ENCODE measurements at places on chromosomes 13 and 19. TPM values are rescaled to one million over a fixed set of nuclear protein-coding genes. Genes with fewer than 3 reads are reported as not detected.

ZNF560 gene
- total RNA-seq = not detected

EDDM13 gene
- total RNA-seq = 0.91 TPM

CCNA1 gene
- not detected for total RNA-seq

GRCh38 chr19:47370045-47370611 is 21.0 kb downstream of the DHX34 start:
- no peak for DNase-seq

DNA sequence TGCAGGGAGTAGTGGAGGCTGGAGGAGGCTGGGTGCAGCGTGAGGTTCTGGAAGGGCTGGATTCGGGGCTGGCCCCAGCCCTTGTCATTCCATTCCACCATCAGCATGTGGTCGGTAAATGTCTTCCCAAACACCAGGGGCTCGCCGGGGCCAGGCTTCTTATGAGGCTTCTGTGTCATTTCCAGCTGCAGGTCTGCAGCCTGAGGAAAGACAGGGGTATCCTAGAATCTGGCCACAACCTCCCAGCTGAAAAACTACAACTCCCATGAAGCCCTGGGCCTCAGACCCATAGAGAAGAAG is 4.4 kb downstream of the BCAT2 start:
- DNase-seq = peak; percentile 18

- DNase-seq = no peak
These were observed 826.0 kb downstream of the SLITRK1 start for GRCh38 chr13:83056269-83056668.

- DNase-seq = no peak
These were observed 13.7 kb upstream of the FARP1 start for GRCh38 chr13:98129059-98129746.

GRCh38 chr19:571566-571974 is 826 bp upstream of the BSG start:
- no peak for DNase-seq

DNA sequence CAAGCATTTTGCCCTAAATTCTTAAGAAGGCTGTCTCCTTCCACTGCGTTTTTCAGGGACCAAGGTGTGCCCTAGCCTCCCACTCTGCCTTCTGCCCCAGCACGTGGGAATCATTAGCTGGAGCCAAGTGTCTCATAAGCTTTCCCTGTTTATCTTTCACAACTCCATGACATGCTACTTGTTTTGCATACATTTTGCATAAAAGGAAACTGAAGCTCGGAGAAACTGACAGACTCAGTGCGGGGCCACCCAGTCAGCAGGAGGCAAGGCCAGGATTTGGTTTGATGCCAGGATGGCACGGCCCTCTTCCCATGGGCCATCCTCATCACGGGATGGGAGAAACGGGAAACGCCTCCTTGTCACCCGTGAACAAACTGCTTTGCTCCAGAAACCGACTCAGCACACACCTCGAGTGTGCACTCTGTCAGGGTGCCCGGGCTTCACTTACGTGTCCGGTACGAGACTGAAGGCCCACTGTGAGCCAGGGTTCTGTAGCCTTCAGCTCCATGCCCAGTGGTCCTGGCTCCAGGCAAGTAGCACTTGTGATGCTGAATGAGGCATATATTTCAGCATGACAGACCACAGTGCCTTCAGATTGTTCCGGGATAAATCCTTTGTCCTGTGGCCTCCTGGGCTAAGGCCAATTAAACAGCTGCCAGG is 9.6 kb downstream of the CEBPA start:
- no peak for DNase-seq

DNA sequence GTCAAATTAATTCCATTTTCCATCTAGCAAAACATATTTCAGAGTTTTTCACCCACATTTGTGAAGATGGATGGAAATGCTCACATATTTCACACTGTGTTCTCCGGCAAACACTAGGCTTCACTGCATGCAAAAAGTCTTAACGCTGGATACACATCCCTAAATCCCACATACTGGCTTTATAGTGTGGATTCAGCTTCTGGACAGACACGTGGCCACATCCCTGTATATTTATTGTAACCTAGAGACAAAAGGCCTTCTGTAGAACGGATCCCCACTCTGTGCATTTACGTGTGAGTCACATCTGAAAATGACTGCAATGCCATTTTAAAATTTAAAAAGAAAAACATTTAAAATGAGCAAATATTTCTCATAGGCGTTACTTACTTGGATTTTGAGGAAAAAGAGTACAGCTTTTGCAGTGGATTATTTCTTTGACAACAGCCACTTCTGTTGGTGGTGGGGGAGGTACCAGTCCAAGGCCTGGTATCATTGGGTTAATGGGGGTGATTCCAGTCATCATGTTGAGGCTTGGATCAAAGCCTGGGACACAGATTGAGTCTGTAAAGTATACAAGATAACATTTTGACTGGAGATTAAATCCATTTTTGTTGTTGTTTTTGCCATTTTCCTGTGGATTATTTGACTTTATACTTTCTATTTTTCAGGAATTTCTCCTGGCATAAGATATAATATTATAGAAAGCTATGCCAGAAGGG is 337.7 kb downstream of the DNAJC15 start:
- DNase-seq = no peak

Measured in activated T-cell treated with anti-CD3 and anti-CD28 coated beads, Interleukin-2, amount 50 U/mL, for 4 hours (primary cell).